ENCODE measurements at places on chromosomes 2 and 18. TPM values are rescaled to one million over a fixed set of nuclear protein-coding genes. Genes with fewer than 3 reads are reported as not detected.

GRCh38 chr2:99827296-99827999 lies 314.9 kb downstream of the AFF3 start:
- DNase-seq: no peak

GRCh38 chr2:201362396-201362795 lies 5.3 kb upstream of the FLACC1 start:
- DNase-seq: no peak

DNA sequence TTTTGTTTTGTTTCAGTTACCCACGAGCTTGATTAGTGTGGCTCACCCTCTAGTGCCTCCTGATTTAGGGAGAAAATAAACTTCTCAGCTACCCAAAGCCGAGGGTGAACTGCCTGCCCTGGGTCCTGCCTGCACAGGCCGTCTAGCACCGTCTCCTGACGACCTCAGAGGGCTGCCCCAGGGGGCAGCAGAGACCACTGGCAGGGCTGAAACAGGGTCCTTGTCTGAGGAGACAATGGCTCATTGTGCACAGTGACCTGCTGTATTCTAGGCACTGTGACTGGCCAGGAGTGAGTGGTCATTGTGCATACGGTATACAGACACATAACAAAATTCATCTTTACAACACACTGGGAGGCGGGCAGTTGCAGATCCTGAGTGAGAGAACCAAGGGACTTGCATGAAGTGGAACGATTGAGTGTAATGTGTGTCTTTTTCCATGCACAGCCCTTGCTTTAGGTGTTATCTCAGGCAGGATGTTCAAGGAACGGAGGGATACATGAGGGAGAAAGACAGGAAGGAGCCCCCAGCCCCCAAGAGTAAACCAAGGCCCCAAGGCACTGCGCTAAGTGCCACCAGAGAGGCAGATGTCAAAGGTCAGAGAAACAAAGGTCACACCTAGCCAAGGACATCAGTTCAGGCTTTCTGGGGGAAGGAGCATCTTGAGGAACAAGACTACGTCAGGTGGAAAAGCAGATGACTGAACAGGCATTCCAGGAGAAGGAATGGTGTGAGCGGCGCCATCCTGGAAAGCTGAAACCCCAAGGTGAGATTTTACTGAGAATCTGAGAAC lies 421.3 kb downstream of the LPIN1 start:
- DNase-seq: peak; percentile 46

DNA sequence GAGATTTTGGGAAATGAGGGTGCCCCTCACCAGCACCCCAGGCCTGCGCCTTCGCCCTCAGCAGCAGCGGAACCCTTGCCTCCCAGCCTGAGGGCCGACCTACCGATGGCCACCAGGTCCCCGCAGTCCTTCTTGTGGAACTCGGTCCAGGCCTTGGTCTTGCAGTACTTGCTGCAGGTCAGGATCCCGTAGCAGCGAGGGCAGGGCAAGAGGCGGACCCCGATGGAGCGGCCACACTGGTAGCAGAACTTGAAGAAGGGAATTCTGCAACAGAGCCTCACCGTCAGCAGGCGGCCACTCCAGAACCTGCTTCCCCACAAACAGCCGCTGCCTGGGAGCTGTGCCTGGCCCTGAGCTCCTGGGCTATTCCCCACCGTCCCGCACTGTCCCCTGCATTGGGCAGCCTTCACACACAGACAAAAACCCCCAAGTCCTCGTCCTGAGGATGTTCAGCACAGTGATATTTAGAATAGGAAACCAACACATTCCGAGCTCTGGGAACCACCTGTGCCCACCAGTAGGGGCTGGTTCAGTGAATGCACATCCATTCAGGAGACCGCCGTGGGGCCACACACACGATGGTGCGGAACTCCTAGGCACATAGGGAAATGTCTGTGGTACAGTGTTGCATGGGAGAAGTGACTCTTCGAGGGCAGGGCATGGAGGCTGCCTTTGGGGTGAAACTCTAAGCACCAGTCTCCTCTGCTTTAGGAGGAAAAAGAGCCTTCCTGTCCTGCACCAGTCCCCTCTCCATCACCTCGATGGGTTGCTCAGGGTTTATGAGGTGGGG lies 45.6 kb downstream of the GPC1 start:
- DNase-seq: peak; percentile 34

- DNase-seq: no peak
These were observed 38.7 kb upstream of the SLC1A4 start for GRCh38 chr2:64950226-64951160.

DNA sequence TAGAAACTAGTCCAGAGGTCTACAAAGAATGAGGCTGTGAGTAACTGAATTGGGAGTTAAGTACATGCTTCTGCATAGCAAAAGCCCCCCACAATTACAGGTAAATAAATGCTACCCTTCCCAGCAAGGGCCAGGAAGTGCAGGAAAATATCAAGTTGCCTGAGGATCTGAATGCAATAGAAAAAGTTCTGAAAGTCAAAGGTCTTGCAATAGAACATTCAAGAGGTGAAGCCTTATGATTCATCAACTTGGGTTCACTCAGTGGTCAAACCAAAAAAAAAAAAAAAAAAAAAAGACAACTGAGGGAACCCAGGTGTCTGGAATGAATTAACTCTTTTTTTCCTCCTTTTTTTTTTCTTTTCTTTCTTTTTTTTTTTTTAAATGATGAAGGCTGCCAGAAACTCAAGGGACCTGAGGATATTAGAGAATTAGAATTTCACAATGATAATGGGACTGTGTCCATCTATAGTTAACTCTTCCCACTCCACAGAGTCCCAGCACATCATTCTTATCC lies 42.9 kb upstream of the RFX8 start:
- no peak for DNase-seq

DNA sequence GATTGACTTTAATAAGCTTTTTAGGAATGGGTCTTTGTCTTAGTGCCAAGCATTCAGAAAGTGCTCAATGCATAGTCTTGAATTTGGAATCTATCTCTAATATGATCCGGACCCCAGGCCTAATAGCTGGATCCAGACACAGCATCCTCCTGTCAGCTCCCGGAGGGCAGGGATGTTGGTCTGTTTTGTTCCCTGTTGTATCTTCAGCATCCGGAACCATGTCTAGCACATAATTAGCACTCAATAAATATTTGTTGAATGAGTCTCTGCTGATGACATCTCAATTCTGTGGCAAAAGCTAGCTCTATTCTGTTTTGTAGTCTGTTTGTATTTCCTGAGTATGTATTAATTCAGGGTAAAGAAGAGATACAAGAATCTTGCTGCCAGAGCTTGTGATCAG lies 169.1 kb downstream of the DCDC2C start:
- DNase-seq: no peak

- DNase-seq: no peak
These were observed 50.9 kb upstream of the SPATS2L start for GRCh38 chr2:200255549-200255948.

PID1 gene
- 1.5 TPM for total RNA-seq

CD8B2 gene
- not detected for total RNA-seq

KIF1A gene
- 46.8 TPM for total RNA-seq

HEATR5B gene
- total RNA-seq: 11.6 TPM

GKN1 gene
- total RNA-seq: not detected

HOXD13 gene
- total RNA-seq: 0.07 TPM

All from H7 (cell line).